ENCODE measurements at places on chromosomes 4 and X.
A peak's percentile ranks its signal among the peaks of the same experiment; 100 is the strongest.

GRCh38 chrX:132373610-132374009 lies 115.2 kb downstream of the MBNL3 start:
- no peak for DNase-seq

- peak; percentile 72 for DNase-seq
Measured at GRCh38 chr4:8241895-8242696, 27.5 kb upstream of the HTRA3 start.

DNA sequence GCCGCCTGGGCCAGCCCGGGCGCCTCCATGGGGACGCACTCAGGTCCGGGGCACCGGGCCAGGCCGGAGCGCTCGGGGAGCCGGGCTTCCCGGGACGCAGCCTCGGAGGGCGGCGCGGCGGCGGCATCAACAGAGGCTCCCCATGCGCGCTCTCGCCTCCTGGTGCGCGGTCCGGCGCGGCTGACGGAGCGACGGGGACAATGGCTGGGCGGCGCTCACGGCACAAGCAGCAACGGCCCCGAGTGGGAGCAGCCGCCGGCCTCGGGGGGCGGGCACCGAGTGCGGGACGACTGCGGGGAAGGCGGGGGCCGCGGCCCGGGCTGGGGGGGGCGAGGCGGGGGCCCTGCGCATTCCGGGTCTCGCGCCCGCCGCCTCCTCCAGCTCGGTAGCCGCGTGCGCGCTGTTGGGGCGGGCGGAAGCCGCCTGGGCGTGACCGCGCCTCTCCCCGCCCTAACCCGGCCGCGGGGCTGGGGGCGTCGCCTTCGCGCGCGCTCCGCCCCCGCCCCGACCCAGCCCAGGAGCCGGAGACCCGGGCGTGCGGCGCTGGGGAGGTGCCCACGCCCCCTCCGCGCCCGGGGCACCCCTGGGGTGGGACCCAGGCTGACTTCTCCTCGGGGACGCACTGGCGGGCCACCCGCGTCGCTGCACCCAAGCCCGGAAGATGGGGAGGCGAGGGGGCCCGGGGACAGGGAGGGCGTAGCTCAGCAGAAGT lies at the start of gene PRKX:
Gene PRKX, minus strand, starts transcription at position 425 of the 712 bp plus-strand sequence. Its CDS starts 396 bp downstream, at position 29.
- DNase-seq: peak; percentile 79

- peak; percentile 88 for DNase-seq
Measured at GRCh38 chr4:56907489-56908205, at the start of gene REST. Gene REST (plus strand): TSS chr4:56907900. CDS start chr4:56910639, 2,739 bp downstream.

DNA sequence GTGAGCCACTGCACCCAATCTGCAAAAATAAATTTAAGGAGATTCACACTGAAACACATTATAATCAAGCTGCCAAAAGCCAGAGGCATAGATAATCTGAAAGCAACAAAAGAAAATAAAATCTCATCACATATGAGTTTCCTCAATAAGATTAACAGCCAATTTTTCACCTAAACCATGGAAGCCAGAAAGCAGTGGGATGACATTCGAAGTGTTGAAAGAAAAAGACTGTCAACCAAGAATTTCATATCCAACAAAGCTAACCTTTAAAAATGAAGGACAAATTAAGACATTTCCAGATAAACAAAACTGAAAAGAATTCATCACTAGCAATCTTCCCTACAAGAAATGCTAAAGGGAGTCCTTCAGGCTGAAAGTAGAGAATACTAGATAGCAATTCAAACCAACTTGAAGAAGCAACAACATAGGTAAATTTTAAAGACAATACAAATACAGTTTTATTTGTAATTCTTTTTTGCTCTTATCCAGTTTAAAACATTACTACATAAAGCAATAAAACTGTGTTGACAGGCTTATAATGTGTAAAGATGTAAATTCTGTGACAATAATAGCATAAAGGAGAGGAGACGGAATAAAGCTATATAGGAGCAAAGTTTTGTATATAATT lies 23.1 kb upstream of the KLHL8 start:
- DNase-seq: no peak

DNA sequence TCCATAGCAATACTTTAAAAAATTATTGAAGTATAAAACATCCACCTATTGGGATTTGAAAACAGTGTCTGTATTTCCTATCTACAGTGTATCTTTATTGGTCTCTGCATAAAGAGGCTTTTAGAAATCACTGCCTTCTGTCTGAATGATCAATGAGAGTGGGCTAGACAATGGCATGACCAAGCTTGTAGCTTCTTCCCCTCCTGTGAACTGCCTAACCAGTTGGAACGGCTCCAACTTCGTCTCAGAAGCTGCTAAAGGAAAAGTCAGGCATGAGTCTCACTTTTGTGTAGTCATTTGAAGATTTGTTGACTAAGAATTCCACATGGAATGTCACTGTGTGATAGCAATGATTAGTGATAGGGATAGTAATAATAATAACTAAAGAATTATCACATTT lies 64.2 kb downstream of the INTS12 start:
- no peak for DNase-seq

GRCh38 chr4:1060621-1061020 lies 49.2 kb downstream of the FGFRL1 start:
- DNase-seq: no peak

GRCh38 chr4:173218411-173219125 lies 50.0 kb downstream of the GALNT7 start:
- no peak for DNase-seq

- no peak for DNase-seq
Measured at GRCh38 chrX:24242649-24243175, 71.2 kb downstream of the SUPT20HL2 start.

- DNase-seq: no peak
Measured at GRCh38 chr4:186445040-186445439, 110.3 kb downstream of the MTNR1A start.

GRCh38 chrX:112851161-112851779 lies 10.6 kb upstream of the AMOT start:
- no peak for DNase-seq

DNA sequence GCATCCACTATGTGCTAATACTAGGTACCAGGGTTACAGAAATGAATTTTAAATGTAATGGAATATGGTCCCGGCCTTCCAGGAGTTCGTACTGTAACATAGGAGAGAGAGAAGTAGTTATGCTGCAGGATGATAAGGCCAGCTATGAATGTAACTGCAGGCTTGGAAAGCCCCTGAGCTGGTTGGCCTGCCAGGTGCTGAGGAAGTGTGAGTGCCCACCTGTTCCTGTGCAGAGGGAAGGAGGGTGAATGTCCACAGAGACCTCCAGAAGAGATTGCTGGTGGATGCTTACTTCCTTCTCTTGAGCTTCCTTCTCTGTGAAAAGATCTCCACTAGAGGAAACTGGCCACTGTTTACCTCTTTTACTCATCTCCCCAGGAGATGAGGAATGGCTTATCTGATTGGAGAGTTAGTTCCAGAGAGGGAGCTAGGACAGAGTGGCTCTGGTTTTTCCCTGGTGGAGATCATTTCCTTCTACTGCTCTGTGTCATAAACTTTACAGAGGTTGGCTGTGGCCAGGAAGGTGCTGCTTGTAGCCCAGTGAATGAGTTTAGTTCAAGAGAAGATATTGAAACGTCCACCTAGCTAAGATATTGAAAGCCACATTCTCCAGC lies 114.0 kb upstream of the LNX1 start:
- DNase-seq: no peak

DNA sequence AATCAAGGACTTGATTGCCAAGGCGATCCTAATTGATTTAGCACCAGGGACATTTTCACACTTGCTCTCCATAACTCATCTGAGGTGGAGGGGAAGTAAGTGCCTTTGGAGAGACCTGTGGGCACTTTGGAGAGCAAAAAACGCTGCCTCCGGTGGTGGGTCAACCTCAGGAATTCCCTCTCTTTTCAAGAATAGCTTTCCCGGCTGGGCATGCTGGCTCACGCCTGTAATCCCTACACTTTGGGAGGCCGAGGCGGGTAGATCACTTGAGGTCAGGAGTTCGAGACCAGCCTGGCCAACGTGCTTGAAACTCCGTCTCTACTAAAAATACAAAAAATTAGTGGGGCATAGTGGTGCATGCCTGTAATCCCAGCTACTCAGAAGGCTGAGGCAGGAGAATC lies 49.2 kb downstream of the PRPS1 start:
- DNase-seq: no peak

- no peak for DNase-seq
Measured at GRCh38 chr4:183638436-183638835, 20.5 kb downstream of the RWDD4 start.

DNA sequence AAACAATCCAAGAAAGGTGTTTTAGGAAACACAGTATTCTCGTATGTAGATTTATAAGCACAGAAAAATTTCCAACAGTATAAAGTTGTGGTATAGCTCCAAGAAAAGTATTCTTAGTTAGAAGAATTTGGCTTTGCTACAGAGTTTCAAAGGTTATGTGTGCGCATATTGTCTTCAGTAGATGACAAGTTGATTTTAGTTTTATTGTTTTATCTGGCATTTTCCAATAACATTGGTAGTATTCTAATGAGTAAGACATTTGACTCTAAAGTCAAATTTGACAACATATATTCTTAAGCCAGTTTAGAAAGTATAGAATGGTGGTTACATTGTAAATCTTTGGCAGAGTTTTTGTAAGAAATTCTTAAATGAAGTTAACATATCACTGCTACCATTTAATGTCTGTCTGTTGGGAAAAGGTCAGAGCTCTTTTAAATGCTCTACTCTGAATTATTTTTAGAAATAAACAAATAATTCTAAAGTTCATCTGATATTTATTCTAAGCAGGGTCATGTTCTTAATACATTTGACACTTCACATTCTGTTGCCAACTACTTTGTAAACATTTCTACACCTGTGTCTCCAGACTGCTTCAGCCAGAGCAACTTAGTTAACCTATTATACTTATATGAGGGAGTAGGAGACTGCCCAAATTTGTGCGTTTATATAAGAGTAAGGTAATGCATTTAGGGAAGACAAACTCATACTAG lies 30.0 kb downstream of the CLCN3 start:
- DNase-seq: no peak

GRCh38 chr4:15551740-15552446 lies 82.2 kb downstream of the CC2D2A start:
- DNase-seq: no peak

- DNase-seq: no peak
Measured at GRCh38 chrX:106331606-106332005, 163.5 kb downstream of the PWWP3B start.

Measured in CD4-positive, alpha-beta T cell treated with Interleukin-12 subunit alpha and Interleukin-12 subunit beta, for 1 hour (primary cell).